Lung (tissue), 17 donors: ENCODE measurements at places on chromosomes 1 and 21. TPM values are rescaled to one million over a fixed set of nuclear protein-coding genes. Genes with fewer than 3 reads are reported as not detected.

HTR1D gene
- total RNA-seq = not detected

GRCh38 chr1:164495905-164496304 lies 63.1 kb upstream of the PBX1 start:
- no peak for DNase-seq

DNA sequence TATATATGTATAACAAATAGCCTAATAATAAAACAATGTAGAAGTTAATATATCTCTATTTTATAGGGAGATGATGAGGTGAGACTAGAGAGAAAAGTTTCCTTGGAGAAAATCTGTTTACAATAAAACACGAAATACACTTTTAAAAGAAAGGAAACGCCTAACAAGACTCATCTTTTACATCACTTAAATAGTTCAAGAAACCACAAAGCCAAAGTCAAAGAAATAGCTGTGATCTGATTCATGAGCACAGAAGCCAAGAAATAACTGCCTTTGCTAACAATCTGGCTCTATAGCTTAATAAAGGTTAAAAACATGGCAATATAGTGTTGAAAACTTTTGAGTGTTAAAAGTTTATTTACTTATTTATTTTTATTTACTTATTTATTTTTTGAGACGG lies 61.5 kb downstream of the TOR3A start:
- peak; percentile 38 for DNase-seq

- DNase-seq = no peak
Observed at GRCh38 chr1:246659594-246660140, 64.5 kb upstream of the SCCPDH start.
